Sigmoid colon (tissue), 7 donors: ENCODE measurements at places on chromosomes 6 and 20. TPM values are rescaled to one million over a fixed set of nuclear protein-coding genes. Genes with fewer than 3 reads are reported as not detected.

Gene SLC17A1
- total RNA-seq, result not detected

GRCh38 chr6:46772016-46772415 lies 21.2 kb upstream of the MEP1A start:
- no peaks in the 10 kb centered on the region for H3K36me3 ChIP-seq
- no peak overlapping the region for H3K27ac ChIP-seq
- DNase-seq, result no peak
- no peak overlapping the region for H3K4me3 ChIP-seq
- H3K27me3 ChIP-seq, result no peaks in the 10 kb centered on the region

DNA sequence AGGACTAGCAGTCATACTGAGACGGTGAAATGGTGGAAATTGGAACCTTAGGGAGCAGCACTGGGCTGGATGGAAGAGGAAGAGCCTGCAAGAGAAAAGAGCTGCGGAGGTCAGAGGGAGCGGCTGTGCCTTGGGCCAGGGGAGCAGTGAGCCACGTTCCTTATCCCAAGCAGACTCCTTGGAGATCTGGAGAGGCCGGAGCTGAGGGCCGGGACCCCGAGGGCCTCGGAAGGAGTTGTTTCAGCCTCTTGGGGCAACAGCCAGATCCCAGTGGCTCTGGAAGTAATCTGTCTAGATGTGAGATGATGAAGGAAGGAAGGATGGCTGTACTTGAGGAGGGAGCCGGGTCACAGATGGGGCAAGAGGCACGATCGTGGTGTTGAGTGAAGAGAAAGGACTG lies 16.1 kb downstream of the PCMTD2 start:
- no peak for DNase-seq
- H3K27me3 ChIP-seq, result no peaks in the 10 kb centered on the region
- H3K36me3 ChIP-seq, result peaks cover 51% of the 10 kb centered on the region
- H3K27ac ChIP-seq, result no peak overlapping the region
- no peaks in the 10 kb centered on the region for H3K4me1 ChIP-seq

DNA sequence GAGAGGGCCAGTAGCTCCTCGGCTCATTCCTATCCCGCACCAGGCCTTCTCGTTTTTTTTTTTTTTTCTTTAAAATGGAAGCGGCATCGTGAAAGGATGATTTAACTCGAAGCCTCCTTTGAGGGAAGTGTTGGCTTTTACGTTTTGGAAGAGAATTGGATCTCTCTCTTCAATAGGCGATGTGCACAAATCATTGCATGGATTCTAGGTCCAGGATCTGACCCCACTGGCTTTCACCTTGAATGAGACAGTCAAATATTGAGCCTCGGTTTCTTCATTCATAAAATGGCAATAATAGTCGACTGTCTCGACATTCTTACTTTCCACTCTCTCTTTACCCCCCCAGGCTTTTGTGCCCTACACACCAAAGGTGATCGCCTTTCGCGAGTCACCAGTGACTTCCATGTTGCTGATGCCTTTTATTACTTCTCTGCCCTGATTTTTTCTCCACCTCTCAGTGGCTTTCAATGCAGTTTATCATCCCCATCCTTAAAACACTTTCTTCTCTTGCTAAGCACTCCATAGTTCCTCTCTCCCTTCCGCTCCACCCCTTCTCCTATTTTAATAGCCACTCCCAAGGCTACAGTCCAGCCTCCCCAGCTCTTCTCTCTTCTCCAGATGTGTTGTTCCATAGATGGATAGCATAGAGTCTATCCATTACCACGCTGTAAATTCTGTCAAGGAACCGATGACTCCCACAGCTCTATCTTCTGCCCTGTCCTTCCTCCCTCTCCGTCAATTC lies 473 bp upstream of the DTNBP1 start:
- H3K36me3 ChIP-seq, result no peaks in the 10 kb centered on the region
- H3K4me3 ChIP-seq, result peak overlapping the region; percentile 87
- peak overlapping the region; percentile 81 for H3K27ac ChIP-seq
- H3K27me3 ChIP-seq, result no peaks in the 10 kb centered on the region

DNA sequence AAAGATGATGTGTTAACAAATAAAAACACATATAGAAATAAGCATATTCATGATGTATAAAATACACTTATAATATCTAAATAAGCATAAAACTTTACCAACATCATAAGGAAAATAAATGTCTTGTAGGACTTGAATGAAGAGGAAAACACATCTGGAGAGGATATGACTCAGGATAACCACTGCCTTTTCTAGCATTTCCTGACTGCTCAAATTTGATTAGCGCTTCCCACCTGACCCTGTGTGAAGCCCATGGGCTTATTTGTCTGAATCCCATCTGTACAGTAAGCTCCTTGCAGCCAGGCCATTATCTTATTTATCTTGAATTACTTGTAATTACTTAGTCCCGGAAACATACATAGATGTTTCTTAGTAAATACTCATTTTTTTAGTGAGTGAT lies 608.6 kb downstream of the COL12A1 start:
- H3K36me3 ChIP-seq, result no peaks in the 10 kb centered on the region
- no peak overlapping the region for H3K4me3 ChIP-seq
- no peaks in the 10 kb centered on the region for H3K4me1 ChIP-seq
- DNase-seq, result no peak

Gene TFAP2C
- 1.6 TPM for total RNA-seq

Gene RHAG
- total RNA-seq, result not detected

- no peaks in the 10 kb centered on the region for H3K27me3 ChIP-seq
- DNase-seq, result no peak
- no peaks in the 10 kb centered on the region for H3K36me3 ChIP-seq
- H3K4me3 ChIP-seq, result no peak overlapping the region
- H3K27ac ChIP-seq, result no peak overlapping the region
- H3K4me1 ChIP-seq, result no peaks in the 10 kb centered on the region
These were observed 123.4 kb upstream of the RAB32 start for GRCh38 chr6:146420255-146420654.

GRCh38 chr6:143150281-143150680 lies 89.6 kb downstream of the AIG1 start:
- H3K36me3 ChIP-seq, result no peaks in the 10 kb centered on the region
- H3K4me3 ChIP-seq, result no peak overlapping the region
- H3K27me3 ChIP-seq, result no peaks in the 10 kb centered on the region
- no peaks in the 10 kb centered on the region for H3K4me1 ChIP-seq
- H3K27ac ChIP-seq, result no peak overlapping the region

- H3K27me3 ChIP-seq, result no peaks in the 10 kb centered on the region
- H3K4me3 ChIP-seq, result no peak overlapping the region
- no peaks in the 10 kb centered on the region for H3K4me1 ChIP-seq
- no peak for DNase-seq
These were observed 13.4 kb upstream of the SLC17A2 start for GRCh38 chr6:25943887-25944286.

DNA sequence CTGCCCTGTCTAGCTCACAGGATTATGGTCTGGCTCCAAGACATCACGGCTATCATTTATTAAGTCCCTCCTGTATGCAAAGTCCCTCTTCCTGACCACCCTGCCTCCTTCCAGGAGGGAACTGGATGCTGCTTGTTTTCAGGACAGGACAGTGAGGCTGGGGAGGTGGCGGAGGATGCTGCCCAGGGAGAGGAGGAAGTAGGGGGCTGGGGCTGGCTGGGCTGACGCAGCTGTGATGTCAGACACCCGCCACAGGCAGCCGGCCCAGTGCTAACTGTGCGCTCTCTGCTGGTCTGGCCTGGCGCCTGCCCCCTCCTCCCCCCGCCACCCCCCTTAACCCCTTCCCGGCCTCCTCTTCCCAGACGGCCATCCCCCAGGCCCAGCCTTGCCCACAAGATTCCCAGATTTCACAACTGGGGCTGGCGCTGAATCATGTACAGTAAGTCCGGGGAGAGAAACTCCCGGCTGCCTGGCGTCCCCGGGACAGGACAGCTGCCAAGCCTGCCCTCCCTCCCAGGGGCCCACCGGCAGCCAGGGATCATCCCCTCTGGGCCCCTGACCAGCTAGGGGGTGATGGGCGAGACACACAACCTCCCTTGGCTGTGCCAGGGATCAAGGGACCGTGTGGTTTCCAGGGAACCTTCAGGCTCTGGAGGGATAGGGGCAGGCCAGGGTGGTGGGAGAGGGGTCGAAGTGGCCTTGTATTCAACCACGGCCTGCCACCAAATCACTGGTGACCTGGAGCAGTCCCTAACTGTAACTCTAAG lies 118.1 kb downstream of the CEBPB start:
- H3K4me3 ChIP-seq, result peak overlapping the region; percentile 11
- peak; percentile 99 for DNase-seq
- H3K36me3 ChIP-seq, result no peaks in the 10 kb centered on the region
- peaks cover 80% of the 10 kb centered on the region for H3K4me1 ChIP-seq

- no peaks in the 10 kb centered on the region for H3K36me3 ChIP-seq
- H3K4me3 ChIP-seq, result no peak overlapping the region
- no peaks in the 10 kb centered on the region for H3K27me3 ChIP-seq
- peak; percentile 90 for DNase-seq
These were observed 33.1 kb downstream of the FGD2 start for GRCh38 chr6:37038292-37039198.

- no peaks in the 10 kb centered on the region for H3K4me1 ChIP-seq
- no peak overlapping the region for H3K4me3 ChIP-seq
- H3K27me3 ChIP-seq, result no peaks in the 10 kb centered on the region
These were observed 85.4 kb upstream of the OGFRL1 start for GRCh38 chr6:71203206-71203605.

Gene SLC17A4
- total RNA-seq, result not detected

GRCh38 chr6:82361631-82362030 lies 2.0 kb upstream of the TPBG start:
- no peak overlapping the region for H3K27ac ChIP-seq
- H3K36me3 ChIP-seq, result no peaks in the 10 kb centered on the region
- peaks cover 12% of the 10 kb centered on the region for H3K27me3 ChIP-seq

DNA sequence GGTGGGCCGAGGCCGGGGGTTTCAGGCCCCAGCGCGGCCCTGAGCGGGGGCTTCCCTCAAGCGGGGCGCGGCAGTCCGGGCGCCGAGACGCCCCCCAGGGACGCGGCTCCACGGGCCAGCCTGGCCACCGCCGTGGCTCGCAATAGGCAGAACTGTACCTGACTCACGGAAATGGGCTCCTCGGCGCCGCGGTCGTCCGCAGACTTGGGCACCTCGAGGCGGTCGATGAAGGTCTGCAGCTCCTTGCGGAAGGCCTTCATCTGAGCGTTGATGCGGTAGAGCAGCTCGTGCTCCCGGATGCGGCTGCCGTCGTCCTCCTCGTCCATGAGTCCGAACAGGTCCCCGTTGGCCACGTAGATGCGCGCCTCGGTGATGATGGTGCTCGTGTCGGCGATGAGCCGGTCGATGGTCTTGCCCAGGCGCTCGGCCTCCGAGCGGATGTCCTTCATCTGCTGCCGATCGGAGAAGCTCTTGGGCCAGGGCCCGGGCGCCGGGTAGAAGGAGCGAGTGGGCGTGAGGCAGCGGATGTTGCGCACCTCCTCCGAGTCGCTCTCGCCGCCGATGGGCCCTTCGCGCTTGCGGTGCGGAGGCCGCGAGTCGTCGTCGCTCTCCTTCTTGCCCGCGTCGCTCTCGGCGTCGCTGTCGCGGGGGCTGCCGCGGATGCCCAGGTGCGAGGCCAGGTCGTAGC lies 16.1 kb upstream of the KIAA0408 start:
- no peak for DNase-seq
- H3K36me3 ChIP-seq, result no peaks in the 10 kb centered on the region
- no peaks in the 10 kb centered on the region for H3K27me3 ChIP-seq
- H3K4me1 ChIP-seq, result no peaks in the 10 kb centered on the region

GRCh38 chr20:52991830-52992229 lies 19.7 kb downstream of the TSHZ2 start:
- no peaks in the 10 kb centered on the region for H3K36me3 ChIP-seq
- no peak for DNase-seq
- no peak overlapping the region for H3K4me3 ChIP-seq
- peaks cover 21% of the 10 kb centered on the region for H3K4me1 ChIP-seq

Gene RAET1L
- total RNA-seq, result not detected

DNA sequence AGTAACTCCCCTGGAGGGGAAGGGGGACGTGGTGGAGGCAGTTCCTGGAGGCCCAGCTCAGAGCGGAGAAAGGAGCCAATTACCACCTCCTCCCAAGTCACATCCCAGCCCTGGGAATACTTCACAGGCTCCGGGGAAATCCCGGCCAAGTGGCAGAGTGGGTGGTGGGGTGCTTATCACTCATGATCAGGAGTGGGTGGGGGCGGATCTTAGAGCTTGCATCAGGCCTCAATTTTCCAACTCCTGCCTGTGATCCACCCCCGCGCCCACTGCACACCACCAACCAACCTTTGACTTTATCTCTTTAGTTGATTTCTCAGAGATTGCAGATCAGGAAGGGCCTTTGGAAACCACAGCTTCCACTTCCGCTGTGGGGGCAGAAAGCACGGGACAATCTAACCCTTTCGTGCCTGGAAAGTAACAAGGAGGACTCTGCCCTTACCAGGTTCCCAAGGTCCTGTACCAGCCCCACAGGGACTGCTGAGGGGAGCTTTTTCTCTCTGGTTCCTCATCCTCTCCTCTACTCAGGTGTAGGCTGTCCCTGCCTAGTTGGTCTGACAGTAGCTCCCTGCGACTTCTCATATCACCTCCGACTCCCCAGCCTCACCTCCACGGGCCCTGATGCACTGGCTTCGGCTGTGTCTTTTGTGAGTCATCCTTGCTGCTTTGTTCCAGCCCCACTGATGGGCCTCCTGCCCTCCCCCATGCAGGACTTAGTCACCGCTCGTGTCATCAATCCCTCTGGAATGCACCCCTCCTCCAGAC lies 24.9 kb upstream of the IER3 start:
- H3K27ac ChIP-seq, result peak overlapping the region; percentile 84
- no peak overlapping the region for H3K4me3 ChIP-seq
- H3K27me3 ChIP-seq, result no peaks in the 10 kb centered on the region
- no peaks in the 10 kb centered on the region for H3K36me3 ChIP-seq
